M059J (cell line): ENCODE measurements at places on chromosomes 12 and 14. TPM values are rescaled to one million over a fixed set of nuclear protein-coding genes. Genes with fewer than 3 reads are reported as not detected.

The ZNF705A gene
- total RNA-seq, result not detected in 2 replicates

The GPR132 gene
- 0.44 TPM in 1 of 2 replicates, not detected in the other for total RNA-seq

The CLEC7A gene
- total RNA-seq, result 38.9 and 40.5 TPM in 2 replicates

The KNTC1 gene
- 36.5 and 44.7 TPM in 2 replicates for total RNA-seq

The ABCD2 gene
- total RNA-seq, result 0.02 TPM in 1 of 2 replicates, not detected in the other

The BDKRB2 gene
- total RNA-seq, result 2.6 and 3.8 TPM in 2 replicates

The INHBC gene
- total RNA-seq, result not detected in 2 replicates

The RASAL1 gene
- total RNA-seq, result not detected in 2 replicates

The TPH2 gene
- total RNA-seq, result not detected in 2 replicates

The SMCO2 gene
- total RNA-seq, result 1.6 TPM in 1 of 2 replicates, not detected in the other

The IKZF4 gene
- total RNA-seq, result 0.57 and 1.2 TPM in 2 replicates

The TAC3 gene
- total RNA-seq, result not detected in 2 replicates

The EEA1 gene
- 8.0 and 13.3 TPM in 2 replicates for total RNA-seq

The KRT77 gene
- not detected in 2 replicates for total RNA-seq

The ELK3 gene
- total RNA-seq, result 20.9 and 34.9 TPM in 2 replicates

The DENND5B gene
- total RNA-seq, result 24.6 and 25.3 TPM in 2 replicates

The KRT78 gene
- total RNA-seq, result 0.22 TPM in 1 of 2 replicates, not detected in the other

The PAH gene
- total RNA-seq, result not detected in 2 replicates

The EIF2S3B gene
- 0.64 and 1.1 TPM in 2 replicates for total RNA-seq

The SLC7A8 gene
- total RNA-seq, result 3.0 and 4.0 TPM in 2 replicates

The GLI1 gene
- total RNA-seq, result 1.5 TPM in 1 of 2 replicates, not detected in the other

The CCDC38 gene
- not detected in 2 replicates for total RNA-seq
